ENCODE measurements at places on chromosomes 4 and X.

DNA sequence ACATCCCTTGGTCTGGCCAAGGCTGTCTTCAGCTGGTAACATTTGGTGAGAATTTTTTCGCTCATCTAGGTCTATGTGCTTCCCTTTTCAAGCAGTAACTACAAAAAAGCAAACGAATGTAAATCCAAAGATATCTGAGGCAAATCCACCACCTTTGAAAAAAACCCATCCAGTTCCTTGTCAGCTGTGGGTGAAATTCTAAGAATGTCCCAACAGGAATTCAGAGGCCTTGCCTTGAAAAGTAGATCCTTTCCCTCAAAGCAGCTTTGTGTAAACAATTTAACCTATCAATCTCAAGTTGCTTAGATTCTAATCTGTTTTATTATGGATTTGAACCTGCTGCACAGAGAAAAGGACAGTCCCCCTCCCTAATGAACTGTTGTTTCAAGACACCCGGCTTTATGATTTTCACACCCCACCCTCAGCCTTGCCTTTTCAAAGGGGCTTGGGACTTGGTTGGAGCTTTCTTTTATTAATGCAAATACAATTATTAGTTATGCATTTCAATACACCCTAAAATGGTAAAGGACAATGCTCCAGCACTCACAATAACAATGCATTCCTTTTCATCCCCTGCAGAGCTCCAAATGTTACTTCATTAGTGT is 166.6 kb downstream of the LDB2 start:
- DNase-seq = peak; percentile 12

DNA sequence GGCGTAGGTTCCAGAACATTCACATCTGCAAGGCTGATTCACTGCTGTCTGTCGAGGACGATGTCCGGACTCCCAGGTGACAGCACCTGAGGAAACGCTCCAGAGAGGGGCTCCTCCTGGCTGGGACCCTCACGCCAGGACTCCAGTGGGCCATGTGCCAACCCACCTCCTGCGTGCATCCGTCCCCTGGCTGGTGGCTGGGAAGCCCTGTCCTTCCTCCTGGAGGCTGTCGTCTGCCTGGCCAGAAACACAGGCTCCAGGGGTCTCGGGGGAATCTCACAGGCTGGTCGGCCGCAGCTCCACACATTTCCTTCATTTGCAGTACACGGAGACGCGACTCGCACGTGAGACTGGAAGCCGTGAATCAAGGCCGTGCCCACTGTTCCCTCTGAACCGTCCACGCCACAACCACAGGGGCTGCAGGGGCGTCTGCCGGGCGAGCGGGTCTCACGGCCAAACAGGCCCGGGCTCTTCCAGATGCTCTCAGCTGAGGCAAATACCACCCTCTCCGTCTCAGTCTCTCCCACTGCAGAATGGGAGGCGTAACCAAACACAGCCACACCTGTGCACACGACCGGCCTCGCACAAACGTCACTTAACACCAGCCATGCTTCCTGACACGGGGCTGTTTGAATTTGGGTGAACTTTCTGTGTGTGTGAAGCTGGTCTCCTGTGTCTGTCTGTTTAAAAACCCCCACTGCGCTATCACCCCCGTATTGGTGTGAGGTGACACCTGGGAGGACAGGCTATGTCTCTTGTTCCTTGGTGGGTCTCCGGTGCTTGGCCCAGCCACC is 38.7 kb upstream of the MXD4 start:
- DNase-seq = no peak

GRCh38 chrX:125444659-125445058 is 125.0 kb downstream of the TEX13C start:
- DNase-seq = no peak

- DNase-seq = no peak
Observed at GRCh38 chr4:65391382-65391781, 278.9 kb downstream of the EPHA5 start.

DNA sequence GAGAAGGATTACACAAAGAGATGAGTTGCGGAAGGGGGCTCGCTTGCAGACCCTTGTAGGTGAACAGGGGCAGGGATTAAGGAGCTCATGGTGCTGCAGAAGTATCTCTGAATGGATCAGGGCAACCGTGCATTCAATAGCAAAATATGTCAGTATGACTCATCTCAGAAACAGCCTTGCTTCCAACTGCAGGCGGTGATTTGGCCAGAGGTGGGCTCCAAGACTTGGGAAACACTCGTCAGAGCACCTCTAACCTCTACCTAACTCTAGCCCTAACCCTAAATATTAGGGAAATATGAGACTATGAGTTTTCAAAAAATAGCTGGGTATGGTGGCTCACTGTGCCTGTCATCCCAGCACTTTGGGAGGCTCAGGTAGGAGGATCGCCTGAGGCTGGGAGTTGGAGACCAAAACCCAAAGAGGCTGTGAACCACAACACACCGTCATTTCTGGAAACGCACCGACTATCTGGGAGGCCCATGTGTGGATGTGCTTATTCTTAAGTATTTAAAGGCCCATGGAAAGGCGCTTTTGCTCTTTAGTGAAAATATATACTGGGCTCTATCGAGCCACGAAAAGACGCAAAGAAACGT is 102.6 kb downstream of the DHRSX start:
- peak; percentile 74 for DNase-seq

- DNase-seq = peak; percentile 92
Observed at GRCh38 chr4:124483048-124483906, 229.3 kb downstream of the ANKRD50 start.

All from trophoblast cell (in vitro differentiated cells and primary cell).